NCI-H446 treated with DMSO at 0.1 percent for 48 hours (cell line): ENCODE measurements at places on chromosomes 4 and X.
A peak's percentile ranks its signal among the peaks of the same experiment; 100 is the strongest.

DNA sequence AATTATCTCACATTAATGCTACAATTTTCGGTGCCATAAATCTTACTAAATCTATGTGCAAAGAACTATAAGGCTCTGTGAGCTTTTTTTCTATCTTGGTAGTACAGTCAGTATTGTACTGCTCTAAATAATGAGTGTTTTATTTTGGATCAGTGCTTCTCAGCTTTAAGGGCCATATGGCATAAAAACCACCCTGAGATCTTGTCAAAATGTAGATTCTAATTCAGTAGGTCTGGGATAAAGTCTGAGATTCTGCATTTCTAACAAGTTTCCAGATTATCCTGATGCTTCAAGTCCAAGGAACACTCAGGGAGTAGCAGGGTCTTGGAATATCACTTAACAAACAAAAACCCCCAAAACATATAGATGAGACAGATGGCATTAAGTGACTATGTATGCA lies 486.5 kb downstream of the GRXCR1 start:
- peak; percentile 32 for DNase-seq

- DNase-seq, result no peak
These were observed 92.6 kb downstream of the NXF2 start for GRCh38 chrX:102339312-102340298.

DNA sequence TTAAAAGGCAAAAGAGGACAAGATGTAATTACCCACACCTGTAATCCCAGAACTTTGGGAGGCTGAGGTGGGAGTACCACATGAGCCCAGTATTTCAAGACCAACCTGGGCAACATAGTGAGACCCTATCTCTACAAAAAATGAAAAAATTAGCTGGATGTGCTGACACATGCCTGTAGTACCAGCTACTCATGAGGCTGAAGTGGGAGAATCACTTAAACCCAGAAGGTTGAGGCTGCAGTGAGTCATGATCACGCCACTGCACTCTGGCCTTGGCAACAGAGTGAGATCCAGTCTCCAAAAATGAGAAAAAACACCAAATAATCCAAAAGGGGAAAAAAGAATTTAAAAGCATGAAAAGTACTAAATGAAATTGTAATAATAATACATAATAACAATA lies 30.8 kb downstream of the NR0B1 start:
- DNase-seq, result no peak

GRCh38 chr4:75512386-75513211 lies 1.6 kb downstream of the RCHY1 start:
- DNase-seq, result no peak

DNA sequence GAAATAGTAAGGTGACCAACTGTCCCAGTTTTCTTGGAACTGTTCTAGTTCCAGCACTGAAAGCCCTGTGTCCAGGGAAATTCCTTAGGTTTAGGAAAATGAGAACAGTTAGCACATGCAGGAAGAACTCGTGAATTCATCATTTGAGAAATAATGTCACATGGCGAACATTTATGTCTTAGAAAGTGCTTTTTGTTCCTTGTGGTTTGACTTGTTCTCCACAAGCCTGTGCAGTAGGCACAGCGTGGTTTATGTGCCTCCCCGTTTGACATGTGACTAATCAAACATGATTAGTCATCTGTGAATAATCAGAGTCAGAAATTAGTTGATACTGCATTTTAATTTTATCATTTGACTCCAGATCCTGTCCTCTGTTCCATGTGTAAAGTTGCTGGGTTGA lies 556.0 kb upstream of the CPEB2 start:
- DNase-seq, result no peak

- DNase-seq, result no peak
These were observed 80.9 kb upstream of the MTM1 start for GRCh38 chrX:150487369-150488094.

- DNase-seq, result no peak
These were observed 46.8 kb downstream of the CLCN4 start for GRCh38 chrX:10203617-10204016.

GRCh38 chrX:70262952-70263567 lies 3.1 kb upstream of the P2RY4 start:
- no peak for DNase-seq

DNA sequence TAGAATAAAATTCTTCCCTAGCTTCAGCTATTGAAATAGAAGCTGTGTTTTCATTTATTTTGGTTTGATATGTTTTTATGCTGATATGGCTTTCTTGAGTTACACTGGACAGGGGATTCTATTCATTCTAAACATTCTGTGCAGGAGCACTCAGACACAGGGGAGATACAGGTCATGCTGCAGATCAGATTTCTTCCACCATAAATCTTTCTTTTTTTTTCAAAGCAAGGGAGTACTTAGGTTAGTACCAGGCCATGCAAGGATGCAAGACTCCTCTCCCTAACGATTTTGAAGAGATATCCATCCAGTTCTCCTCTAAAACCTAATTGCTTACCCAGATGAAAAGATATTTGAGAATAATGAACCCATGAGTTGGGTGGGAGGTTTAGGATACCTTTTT lies 21.4 kb downstream of the ETDC start:
- DNase-seq, result no peak

DNA sequence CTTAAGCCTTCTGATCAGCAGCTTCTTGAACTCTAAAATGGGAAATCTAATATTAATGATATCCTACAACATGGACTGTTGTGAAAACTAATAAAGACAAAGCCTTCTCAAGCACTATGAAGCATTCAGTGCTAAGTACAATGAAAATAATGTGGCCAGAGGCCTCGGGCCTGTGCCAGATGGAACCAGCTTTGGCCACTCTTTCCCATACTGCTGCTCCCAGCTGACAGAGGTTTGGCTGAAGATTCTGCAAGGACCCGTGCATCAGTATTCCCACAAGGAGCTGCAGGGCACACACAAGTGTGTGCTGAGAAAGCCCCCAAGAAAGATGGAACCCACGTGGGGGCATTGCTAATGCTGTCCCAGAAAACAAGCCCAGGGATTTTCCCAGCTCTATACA lies 60.5 kb upstream of the RPL34 start:
- DNase-seq, result no peak

DNA sequence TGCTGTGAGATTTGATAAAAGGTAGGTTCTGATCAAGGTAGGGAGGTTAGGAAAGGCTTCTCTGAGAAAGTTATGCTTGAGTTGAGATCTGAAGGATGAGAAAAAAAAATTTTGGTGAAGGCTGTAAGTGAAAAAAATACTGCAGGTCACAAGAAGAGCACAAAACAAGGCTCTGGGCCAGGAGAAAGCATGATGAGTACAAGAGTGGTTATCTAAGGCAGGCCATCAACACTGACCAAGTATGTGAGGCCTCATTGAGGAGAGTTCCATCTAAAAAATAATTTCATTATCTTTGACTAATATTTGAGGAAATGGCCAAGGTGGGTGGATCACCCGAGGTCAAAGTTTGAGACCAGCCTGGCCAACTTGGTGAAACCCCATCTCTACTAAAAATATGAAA lies 71.6 kb upstream of the SLC4A4 start:
- DNase-seq, result no peak

DNA sequence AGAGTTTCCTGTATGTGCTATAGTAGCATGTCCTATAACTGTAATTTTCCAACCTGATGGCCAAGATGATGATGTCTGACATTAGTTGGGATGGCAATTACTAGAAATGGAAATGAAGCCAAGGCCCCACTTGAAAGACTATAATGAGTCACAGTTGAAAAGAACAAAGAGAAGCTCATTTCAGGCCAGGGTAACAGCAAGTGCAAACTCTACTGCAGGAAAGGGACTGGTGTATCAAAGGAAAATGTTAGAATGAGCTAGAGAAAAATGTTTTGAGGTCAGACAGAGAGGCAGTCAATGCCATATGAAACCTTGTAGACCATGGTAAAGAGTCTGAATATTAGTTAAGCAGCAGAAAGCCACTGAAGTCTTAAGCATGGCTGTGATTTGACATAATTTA lies 146.2 kb upstream of the SH3RF1 start:
- peak; percentile 32 for DNase-seq

DNA sequence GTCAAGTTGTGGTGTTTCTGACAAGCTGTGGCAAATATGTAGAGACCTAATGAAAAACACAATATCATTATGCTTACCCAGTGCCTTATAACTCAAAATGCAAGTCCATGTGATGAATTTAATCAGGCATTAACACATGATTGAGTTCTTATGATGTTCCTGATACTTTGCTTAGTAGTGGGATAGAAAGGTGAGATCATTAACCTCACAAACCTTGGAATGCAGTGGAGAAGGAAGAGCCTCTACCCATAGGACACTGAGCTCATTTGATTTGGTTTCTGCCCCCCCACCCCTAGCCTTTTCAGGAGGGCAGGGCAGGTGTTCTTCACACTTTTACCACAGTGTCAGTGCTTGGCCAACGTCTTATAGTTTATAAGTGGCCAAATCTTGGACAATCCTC lies 683.6 kb upstream of the CPEB2 start:
- no peak for DNase-seq

DNA sequence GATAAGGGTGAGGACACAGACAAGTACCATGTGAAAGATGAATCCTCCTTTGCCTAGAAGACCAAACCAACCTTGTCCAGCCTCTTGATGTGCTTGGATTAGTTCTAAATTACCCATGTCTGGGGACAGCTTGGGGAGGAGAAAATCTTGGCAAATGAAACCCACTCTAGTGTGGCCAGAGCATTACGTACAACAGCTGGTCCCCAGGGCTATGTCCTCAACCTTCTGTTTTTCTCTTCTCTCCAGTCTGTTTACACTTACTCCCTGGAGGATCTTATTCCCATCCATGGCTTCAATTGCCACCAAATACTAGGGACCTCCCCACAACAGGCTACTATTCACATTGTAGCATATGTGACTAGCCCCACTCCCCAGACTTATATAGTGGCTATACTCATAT lies 384.5 kb downstream of the OPHN1 start:
- no peak for DNase-seq

DNA sequence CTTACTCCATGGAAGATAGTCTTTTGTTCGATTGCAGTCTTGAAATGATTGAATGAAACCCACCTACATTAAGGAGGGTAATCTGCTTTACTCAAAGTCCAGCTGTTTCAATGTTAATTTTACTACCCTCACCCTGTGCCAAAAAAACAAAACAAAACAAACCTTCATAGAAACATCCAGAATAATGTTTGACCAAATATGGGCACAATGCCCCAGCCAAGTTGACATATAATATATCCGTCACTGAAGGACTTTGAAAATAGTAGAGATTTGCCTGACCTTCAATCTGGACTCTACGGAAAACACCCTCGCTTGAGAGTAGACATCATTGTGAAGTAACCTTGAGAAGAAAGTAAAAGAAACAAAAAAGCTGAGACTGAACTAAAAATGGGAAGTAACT lies 550.5 kb upstream of the SMIM31 start:
- DNase-seq, result no peak

DNA sequence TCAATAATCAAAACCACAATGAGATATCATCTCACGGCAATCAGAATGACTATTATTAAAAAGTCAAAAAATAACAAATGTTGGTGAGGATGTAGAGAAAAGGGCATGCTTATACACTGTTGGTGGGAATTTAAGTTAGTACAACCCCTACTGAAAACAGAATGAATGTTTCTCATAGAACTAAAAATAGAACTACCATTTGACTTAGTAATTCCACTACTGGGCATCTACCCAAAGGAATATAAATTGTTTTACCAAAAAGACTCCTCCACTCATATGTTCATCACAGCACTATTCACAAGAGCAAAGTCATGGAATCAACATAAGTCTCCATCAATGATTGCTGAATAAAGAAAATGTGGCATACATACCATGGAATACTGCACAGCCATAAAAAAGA lies 278.1 kb upstream of the ARSJ start:
- no peak for DNase-seq

DNA sequence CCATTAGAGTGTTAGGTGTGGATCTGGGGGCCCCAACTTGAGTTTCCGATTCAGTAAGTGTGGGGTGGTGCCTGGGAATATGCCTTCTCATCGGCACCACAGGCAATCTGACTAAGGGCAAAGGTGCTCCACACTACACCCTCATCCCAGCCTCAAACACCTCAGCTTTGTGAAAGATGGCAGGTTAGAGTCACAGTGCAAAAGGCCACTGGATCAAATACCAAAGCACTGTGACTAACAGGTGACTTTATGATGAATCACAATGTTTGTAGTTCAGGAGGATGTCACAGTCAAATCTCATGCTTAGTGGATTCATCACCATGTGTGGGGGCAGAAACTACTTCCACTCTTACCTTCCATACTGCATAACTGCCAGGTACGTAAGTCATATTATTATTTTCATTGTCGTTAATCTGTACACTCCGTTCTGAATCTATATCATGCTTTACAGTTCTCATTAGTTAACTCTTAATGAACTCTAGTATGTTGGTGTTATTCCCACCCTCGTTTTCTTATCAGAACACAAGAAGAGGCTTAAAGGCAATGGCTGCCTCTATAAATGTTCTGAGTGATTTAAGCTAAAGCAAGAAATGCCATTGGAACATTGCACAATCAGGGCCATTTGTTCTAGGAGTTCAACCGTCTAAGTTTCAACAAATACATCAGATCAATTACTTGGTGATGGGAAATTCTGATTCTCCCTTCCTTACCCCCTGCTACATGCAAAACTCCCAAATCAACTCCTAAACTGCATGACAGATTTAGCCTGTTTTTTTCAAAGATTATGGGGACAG lies 50.2 kb downstream of the PRKG2 start:
- DNase-seq, result no peak

- DNase-seq, result no peak
These were observed 549 bp upstream of the XG start for GRCh38 chrX:2751291-2751690.

DNA sequence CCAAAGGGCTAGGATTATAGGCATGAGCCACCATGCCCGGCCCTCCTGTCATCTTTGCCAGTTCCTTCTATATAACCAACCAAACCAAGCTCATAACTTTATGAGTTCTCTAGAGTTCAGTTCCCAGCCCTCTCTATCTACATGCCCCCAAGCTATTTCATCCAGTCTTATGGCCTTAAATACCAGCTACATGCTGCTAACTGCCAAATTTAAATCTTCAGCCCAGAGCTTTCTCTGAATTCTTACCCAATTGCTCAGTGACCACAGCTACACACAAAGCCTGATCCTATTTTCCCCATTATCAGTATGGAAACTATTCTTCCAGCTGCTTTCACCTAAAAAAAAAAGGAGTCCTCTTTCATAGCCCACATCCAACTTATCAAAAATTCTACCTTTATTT lies 23.1 kb downstream of the TMEM184C start:
- DNase-seq, result no peak

GRCh38 chr4:101288365-101289145 lies 58.8 kb downstream of the PPP3CA start:
- no peak for DNase-seq

DNA sequence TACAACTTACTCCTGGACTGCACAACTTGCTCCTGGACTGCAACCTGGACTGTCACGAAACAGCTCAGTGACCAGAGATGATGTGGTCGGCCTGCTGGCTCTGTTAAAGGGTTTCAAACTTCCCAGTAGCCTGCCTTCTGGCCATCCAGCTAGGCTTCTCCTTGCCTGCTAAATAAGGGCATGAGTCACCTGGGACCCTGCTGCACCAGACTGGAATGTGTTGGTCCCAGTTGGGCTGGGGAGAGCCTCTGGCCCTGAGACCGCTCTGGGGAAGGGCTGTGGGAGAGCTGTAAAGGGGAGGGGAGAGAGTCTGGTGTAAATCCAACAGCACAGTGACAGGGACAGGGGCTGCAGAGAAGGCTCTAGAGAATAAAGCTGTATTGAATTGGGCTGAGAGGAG lies 165.8 kb downstream of the VSIG4 start:
- no peak for DNase-seq
